Activated CD4-positive, CD25-positive, alpha-beta regulatory T cell treated with anti-CD3 and anti-CD28 coated beads, Interleukin-2, amount 50 U/mL, for 16 hours (primary cell): ENCODE measurements at places on chromosomes 3 and 15.
A peak's percentile ranks its signal among the peaks of the same experiment; 100 is the strongest.

GRCh38 chr15:75153087-75153486 is 48.6 kb upstream of the C15orf39 start:
- DNase-seq: no peak

DNA sequence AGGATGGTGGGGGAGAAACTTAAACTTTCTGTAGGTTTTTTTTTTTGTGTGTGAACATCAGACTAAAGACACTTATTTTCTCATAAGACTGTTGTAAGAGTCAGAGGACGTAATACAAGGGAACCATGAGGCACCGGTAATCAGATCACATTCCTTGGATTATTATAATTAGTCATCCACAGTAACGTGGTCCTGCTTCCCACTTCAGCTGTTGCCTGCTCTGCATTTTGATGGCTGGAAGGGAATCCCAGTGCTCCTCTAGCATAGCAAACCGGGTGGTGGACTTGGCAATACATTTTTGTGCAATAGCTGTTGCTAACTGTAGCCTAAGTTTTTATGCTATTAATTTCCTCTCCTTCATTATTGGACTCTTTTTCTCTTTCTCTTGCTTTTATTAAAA is 294.8 kb downstream of the NR2F2 start:
- no peak for DNase-seq

DNA sequence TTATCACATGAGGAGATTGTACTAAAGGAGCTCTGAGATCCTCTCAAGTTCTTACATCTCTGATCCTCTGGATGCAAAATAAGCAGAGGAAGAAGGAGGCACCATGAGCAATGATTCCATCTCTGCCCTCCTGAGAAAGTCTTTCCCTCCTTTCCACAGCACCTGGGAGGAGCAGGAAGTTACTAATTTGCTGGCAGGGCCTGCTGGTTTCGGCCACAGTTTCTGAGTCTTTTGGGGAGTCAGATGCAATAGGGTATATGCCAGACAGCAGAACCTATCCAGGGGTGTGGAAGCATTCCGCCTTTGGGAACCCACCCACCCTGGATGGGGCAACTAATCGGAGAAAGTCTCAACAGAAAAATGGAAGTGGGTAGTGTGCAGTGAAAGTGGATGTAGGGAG is 38.5 kb upstream of the SPTSSB start:
- no peak for DNase-seq

DNA sequence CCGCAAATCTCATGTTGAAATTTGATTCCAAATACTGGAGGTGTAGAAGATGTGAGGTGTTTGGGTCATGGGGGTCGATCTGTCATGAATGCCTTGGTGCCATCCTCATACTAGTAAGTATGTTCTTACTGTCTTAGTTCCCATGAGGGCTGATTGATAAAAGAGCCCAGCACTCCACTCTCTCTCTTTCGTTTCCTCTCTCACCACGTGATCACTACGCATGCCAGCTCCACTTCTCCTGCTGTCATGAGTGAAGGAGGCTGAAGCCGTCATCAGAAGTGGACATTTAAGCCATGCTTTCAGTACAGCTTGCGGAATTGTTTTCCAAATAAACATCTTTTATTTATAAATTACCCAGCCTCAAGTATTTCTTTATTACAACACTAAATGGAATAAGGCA is 6.1 kb downstream of the OR5H15 start:
- no peak for DNase-seq

DNA sequence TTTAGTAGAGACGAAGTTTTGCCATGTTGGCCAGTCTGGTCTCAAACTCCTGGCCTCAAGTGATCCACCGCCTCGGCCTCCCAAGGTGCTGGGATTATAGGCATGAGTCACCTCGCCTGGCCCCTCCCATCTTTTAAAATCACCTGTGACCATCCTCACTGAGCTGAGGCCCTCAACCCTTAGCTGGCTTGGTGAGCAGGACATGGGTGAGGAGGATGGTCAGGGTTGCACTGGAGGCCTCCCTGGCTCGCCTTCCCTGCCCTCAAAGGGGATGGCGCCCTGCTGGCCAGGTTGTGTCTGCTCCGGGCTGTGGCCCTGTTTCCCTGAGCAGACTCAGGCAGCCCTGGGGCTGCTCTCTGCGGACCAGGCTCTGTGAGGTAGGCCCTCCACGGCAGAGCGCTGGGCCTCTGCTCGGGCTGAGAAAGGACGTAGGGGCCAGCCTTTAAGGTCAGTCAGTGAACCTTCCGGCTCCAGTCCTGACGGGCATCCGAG is 33.7 kb downstream of the SYNM start:
- no peak for DNase-seq

DNA sequence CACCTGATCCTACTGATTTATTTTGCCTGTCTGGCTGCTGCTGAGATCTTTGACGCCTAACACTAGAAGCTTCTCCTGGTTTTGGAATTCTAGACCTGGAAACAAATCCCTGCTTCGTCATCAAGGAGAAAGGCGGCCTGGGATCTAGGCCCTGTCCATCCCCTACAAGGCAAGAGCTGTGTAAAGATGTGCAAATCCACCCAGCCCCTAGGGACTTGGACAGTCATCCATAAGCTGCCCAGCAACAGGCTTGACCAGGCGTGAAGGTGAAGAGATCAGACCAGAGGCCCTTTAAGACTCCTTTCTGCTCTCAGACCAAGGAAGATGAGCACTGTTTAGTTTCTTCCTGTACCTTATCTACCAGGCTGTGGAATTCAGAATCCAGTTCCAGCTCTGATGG is 32.2 kb downstream of the SLC41A3 start:
- no peak for DNase-seq

- DNase-seq: no peak
Observed at GRCh38 chr3:133329626-133330025, 70.2 kb upstream of the BFSP2 start.

GRCh38 chr3:89787979-89788378 is 680.6 kb downstream of the EPHA3 start:
- no peak for DNase-seq

GRCh38 chr15:65638681-65639089 is 16.9 kb downstream of the SLC24A1 start:
- DNase-seq: peak; percentile 7

GRCh38 chr3:119598410-119599098 is 869 bp downstream of the PLA1A start:
- DNase-seq: no peak

GRCh38 chr3:30504939-30505338 is 101.5 kb upstream of the TGFBR2 start:
- no peak for DNase-seq

DNA sequence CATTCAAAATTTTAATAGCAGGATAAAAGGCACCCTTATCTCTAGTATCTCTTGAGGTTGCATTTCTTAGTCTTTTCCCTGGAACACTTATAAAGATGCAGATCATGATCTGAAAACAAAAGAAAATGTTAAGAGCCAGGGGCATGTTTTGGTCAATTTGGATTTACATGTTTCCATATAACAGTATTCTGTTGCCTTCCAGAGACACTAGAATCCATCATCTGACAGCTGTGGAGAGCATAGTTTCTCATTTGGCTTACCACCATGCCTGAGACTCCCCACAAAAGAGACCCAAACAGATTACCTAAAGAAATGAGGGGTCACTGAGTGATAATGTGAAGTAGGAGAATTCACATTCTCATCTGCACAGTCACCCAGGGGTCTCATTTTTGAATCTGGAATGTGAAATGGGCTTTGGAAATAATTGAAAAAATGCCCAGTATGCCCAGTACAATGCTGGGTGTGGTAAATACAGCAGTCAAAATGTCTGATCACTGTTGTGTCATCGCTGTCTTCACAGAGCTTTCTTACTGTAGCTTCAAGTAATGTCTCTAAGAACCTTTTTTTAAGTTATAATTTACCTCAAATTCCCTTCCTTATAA is 79.9 kb upstream of the ZBTB20 start:
- no peak for DNase-seq

- no peak for DNase-seq
Observed at GRCh38 chr15:76060118-76060989, 569 bp downstream of the TMEM266 start.

DNA sequence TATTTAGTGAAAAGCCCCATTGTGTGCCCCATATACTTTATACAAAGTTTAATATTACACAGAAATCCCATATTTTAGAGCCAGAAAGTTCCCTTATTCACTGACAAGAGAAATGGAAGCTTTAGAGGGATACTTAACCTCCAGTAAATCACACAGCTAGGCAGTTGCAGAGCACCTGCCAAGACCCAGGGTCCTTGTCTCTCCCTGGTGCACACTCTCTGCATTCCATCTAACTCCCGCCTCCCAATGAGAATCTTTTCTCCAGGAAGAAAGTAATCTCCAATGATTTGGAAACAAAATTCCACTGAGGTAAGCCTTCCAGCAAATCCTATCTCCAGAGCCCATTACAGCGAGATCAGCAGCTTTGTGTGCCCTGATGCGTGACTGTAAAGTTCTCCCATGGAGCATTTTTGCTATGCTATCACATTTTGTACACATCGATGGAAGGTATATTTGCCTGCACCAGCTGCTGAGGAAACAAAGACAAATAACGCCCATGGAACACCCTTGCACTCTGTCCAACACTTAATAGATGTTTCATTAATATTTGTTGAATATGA is 41.4 kb downstream of the ULK4 start:
- no peak for DNase-seq

GRCh38 chr15:62896969-62897486 is 145.5 kb upstream of the TPM1 start:
- no peak for DNase-seq

- no peak for DNase-seq
Observed at GRCh38 chr3:17143893-17144664, 259.3 kb downstream of the PLCL2 start.

DNA sequence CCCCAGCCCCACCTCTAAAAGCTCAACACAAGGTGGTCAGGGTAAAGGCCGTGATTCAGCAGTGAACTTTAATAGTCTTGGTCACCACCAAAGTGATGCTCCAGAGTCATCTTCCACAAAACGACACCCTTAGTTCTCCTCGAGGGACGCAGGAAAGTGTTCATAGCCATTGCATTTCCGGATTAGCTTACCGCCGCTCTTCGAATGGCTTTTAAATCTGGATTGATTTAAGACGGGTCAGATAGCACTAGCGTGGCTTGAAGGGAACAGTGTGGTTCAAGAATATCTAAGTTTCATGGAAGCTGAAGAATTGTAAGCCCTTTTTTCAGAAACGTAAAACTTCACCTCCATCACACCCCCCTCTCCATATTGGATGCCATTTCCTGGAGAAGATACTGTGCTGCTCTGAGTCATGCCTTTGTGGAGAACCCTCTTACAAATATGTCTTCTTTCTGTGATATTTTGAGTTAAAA is 829 bp downstream of the RNF7 start:
- no peak for DNase-seq

DNA sequence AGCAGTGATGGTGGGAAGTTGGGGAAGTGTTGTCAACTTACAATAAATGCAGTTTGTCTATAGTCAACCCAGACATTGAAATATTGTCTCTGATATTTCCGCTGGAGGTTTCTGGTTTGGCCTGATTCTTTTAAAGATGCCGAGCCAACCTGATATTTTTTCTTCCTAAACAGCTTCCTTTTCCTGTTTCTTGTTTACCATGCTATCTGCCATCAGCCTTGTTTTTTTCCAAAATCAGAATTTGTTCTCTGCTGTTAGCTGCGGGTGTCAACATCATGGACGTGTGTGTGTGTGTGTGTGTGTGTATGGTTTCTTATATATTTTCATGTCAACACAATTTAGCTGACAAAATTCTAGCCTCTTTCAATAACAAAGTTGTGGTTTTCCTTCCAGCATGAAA is 41.2 kb upstream of the XCR1 start:
- no peak for DNase-seq

DNA sequence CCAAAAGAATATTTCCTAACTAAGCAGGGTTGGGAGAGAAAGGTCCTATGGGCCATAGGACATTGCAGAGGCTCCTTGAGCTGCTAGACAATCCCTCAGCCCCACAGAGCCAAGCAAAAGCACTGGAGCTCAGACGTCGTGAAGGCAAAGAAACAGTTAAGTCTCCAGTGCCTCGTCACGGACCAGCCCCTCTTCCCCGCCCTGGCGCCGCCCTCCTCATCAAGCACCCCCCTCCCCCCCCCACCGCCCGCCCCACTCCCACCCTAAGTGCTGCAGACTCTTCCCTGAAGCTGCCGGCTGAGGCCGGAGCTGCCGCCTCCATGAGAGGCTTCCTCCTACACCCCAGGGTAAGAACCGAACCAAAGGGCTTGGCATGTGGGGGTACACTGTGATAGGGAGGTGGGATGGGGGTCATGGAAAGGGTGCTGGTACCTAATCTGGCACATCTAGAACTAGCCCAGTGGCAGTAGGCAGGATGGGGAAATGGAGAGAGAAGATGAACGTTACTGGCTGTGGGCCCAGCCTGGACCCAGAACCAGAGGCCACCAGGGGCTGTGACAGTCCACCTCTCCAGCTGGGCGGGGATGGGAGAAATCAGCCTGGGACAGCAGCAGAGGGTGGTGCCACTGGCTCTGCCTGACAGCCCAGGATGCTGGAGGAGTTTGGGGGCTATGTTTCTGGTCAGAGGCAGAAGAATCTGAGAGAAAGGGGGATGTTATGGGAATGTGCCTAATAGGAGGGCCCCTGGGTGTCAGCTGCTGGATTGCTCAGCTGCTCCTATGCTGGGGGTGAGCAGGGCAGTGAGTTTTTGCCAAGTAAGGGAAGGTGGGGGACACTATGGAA is at the start of gene MAP1A:
TSS of gene MAP1A (plus strand) at position 255 of the 843 bp plus-strand sequence. CDS start 3,866 bp downstream, outside the sequence.
- no peak for DNase-seq

DNA sequence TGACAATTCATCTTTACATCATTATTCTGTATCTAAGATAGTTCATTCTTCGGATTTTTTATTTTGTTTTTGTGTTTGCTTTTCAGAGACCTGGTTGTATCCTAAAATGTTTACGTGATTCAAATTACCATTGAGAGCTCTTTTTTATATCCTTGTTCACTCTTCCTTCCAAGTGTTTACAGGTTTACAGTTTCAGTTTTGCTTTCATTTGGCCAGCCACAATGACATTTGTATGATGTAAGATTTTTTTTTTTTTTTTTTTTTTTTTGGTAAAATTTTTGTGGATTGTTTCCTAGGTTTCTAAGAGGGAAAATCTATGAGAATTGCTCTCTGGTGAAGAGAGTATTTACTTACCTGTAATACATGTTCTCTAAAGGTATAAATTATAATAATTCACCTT is 55.0 kb downstream of the SETD5 start:
- no peak for DNase-seq

GRCh38 chr15:60568301-60568742 is 89.4 kb upstream of the ICE2 start:
- no peak for DNase-seq

DNA sequence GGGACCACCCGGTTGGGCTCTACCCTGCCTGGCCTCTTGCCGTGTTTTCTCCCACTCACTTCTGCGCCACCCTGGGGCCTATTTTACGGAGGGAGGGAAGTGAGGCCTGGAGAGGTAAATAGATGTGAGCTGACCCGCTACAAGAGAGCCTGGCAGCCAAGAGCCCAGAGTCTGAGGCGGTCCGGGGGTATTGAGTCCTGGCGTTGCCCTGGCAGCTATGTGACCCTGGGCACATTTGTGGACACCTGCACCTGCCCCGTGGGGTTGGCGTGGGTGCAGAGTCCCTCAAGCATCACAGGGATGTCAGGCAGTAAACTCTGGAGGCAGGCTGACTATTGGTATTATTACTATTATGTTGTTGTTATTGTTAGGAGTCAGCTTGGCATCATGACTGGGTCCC is 85.7 kb downstream of the FBLN2 start:
- DNase-seq: no peak
